Inflammatory macrophage treated with lipopolysaccharide for 4 hours (primary cell): ENCODE measurements at places on chromosomes 2 and 18.

DNA sequence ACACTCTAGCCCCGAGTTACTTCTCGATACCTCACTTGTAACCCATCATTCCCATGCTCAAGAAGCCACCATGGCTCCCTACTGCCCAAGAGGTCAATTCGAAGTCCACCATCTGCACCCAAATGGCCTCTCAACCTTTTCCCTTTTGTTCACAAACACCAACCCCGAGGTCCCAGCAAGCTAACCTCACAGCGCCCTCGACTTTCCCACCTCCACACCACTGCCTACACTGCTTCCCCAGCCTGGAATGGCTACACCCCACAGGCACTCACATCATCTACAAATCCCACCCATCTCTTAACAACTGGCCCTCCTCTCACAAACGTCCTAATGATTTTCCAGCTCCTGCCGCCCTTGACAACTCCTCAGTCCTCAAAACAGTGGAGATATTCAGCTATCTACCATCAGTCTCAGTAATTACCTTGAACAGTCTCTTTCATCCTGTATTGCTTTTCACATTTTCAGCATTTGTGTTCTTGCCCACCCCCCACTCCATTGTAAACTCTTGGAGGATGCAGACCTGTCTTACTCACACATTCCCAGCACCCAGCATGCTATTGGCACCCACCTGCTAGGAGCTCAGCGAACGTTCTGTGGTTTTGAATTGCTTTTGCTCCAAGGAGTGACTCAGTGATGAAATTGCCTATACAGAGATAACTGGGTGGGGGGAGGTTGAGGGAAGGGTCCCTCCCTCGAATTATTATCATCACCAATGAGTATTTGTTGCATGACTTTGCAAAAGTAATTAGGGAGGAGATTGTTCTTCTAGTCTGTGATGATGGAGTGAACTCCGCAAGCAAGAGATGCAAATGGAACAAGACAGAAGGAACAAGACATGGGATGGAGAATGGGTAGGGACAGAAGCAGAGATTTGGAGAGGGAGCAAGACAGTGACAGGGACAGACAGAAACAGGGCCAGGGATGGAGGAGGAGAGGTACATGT lies 106.8 kb downstream of the CYP26B1 start:
- DNase-seq: no peak

- DNase-seq: no peak
Measured at GRCh38 chr2:66661253-66662173, 226.6 kb downstream of the MEIS1 start.

DNA sequence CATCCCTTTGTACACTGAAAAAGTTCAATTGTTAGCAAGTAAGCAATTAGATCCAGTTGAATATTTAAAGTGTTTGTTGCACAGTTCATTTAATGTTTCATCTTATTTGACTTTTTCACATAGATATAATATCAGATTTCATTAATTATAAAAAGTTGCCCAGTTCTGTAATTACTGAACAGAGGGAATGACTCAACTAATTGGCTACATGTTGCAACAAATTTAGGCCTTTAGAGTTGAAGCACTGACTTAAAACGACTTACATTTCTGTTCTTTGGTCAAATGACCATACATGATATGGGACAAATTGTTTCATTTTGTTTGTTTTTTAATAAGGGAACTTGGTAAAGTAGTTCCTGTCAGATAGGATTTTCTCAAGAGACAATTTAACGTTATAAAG lies 68.5 kb upstream of the FAM117B start:
- no peak for DNase-seq

- no peak for DNase-seq
Measured at GRCh38 chr2:171081649-171082111, 79.0 kb downstream of the TLK1 start.

GRCh38 chr2:241509155-241509784 lies 886 bp upstream of the STK25 start:
- no peak for DNase-seq
